Kidney (tissue), 22 donors: ENCODE measurements at places on chromosomes 3 and 15. TPM values are rescaled to one million over a fixed set of nuclear protein-coding genes. Genes with fewer than 3 reads are reported as not detected.

DNA sequence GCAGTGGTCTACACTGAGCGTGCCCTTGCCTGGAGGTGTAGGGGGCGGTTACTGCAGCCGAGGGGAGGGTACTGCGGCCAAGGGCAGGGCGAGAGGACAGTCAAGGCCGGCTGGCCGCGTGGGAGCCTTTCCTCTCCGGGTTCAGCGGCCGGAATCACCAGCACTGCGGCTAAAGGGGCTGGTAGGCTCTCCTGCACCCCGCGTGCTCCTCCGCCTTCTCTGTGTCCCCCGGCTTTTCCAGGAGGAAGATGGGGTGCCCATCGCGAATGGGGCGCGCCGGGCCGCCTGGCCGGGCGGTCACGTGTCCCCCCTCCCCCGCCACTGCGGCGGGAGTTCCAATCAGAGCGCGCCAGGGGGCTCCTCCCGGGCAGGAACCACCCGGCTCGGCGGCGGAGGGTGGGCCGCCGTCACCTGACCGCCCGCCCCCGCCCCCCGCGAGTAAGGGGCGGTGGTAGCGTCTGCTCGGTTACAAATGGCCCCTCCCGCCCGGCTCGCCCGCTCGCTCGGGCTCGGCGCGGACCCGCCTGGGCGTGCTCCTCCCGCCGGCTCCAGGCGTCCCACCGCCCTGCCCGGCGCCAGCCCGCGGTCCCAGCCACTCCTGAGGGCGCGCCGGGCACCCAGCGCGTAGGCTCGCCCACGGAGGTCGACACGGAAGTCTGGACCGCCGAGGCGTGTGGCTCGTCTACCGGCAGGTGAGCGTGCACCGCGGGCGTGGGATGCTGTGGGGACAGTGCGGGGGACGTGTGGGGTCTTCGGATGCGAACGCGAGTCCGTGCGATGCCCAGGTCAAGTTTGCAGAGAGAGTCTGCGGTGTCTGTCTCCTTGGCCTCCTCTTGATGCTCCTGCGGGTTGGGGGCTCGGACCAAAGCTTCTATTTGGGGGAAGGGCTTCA is 242.6 kb upstream of the TOPAZ1 start:
- no peaks in the 10 kb centered on the region for H3K36me3 ChIP-seq
- DNase-seq: peak; percentile 82
- peak overlapping the region; percentile 56 for H3K4me3 ChIP-seq
- H3K4me1 ChIP-seq: no peaks in the 10 kb centered on the region
- H3K27ac ChIP-seq: peak overlapping the region; percentile 51

GRCh38 chr3:176687754-176688153 is 509.5 kb downstream of the TBL1XR1 start:
- H3K36me3 ChIP-seq: no peaks in the 10 kb centered on the region
- H3K4me3 ChIP-seq: no peak overlapping the region
- no peak for DNase-seq
- H3K27ac ChIP-seq: no peak overlapping the region

DNA sequence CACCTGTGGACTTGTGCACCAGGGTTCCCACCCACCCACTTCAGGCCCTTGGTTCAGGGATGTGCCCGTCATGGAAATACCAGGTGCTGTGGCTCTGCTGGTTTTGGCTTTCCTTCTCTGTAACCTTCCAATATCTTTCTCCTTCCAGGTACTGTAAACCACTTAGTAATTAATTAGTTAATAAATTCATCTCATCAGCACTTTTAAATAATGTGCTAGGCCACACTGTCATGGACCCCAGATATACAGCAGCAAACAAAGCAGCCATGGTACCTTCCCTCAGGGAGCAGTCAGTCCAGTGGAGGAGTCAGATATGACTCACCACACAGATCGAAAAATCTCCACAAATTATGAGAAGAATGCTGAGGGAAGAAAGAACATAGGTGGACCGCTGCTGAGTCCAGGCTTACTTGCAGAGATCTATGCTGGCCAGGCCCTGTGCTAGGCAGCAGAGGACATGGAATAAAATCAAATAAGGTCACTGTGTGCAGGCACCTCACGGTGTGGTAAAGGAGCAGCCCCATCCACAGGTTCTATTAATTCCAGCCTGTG is 6.8 kb upstream of the GATA2 start:
- no peak overlapping the region for H3K4me3 ChIP-seq
- no peaks in the 10 kb centered on the region for H3K36me3 ChIP-seq
- peaks cover 16% of the 10 kb centered on the region for H3K27me3 ChIP-seq
- no peak overlapping the region for H3K27ac ChIP-seq
- no peak for DNase-seq

DNA sequence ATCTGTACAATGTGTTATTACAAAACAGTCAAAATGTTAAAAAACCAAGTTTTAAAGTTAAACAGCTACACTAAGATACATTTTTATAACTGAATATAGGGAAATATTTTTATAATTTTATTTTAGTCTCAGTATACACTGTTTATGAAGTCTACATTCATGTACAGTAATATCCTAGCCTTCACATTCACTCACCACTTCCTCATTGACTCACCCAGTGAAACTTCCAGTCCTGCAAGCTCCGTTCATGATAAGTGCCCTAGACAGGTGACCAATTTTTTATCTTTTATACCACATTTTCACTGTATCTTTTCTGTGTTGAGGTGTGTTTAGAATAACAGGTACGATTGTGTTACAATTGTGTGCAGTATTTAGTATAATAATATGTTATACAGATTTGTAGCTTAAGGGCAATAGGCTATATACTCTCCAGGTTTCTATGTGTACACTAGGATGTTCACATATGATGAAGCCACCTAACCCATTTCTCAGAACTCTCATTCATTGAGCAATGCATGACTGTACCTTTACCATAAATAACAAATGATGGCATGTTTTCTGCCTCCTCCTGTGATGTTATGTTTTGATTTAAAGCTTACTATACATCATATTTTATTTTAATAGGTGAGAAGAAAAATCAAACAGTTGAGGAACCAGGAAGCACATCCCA is 388.4 kb upstream of the NDN start:
- no peaks in the 10 kb centered on the region for H3K27me3 ChIP-seq
- H3K4me3 ChIP-seq: no peak overlapping the region
- H3K27ac ChIP-seq: no peak overlapping the region
- no peaks in the 10 kb centered on the region for H3K36me3 ChIP-seq
- H3K4me1 ChIP-seq: no peaks in the 10 kb centered on the region

GRCh38 chr3:186933816-186934215 is 3.5 kb downstream of the ST6GAL1 start:
- no peak for DNase-seq
- no peaks in the 10 kb centered on the region for H3K27me3 ChIP-seq
- H3K27ac ChIP-seq: peak overlapping the region; percentile 73
- no peak overlapping the region for H3K4me3 ChIP-seq
- peaks cover 22% of the 10 kb centered on the region for H3K4me1 ChIP-seq

GRCh38 chr3:78165876-78166275 is 1126.0 kb downstream of the ROBO2 start:
- H3K4me1 ChIP-seq: no peaks in the 10 kb centered on the region
- H3K4me3 ChIP-seq: no peak overlapping the region
- no peak overlapping the region for H3K27ac ChIP-seq
- DNase-seq: peak; percentile 46
- H3K36me3 ChIP-seq: no peaks in the 10 kb centered on the region

- H3K4me1 ChIP-seq: no peaks in the 10 kb centered on the region
- no peak overlapping the region for H3K27ac ChIP-seq
- H3K4me3 ChIP-seq: no peak overlapping the region
Measured at GRCh38 chr3:30332196-30333021, 274.0 kb upstream of the TGFBR2 start.

GRCh38 chr15:67372543-67372942 is 118.0 kb downstream of the IQCH start:
- H3K4me3 ChIP-seq: no peak overlapping the region
- no peaks in the 10 kb centered on the region for H3K4me1 ChIP-seq
- DNase-seq: no peak

- H3K4me1 ChIP-seq: peaks cover 9% of the 10 kb centered on the region
- no peak overlapping the region for H3K27ac ChIP-seq
- no peaks in the 10 kb centered on the region for H3K36me3 ChIP-seq
- DNase-seq: no peak
- no peaks in the 10 kb centered on the region for H3K27me3 ChIP-seq
Measured at GRCh38 chr3:188431553-188431952, 277.6 kb downstream of the LPP start.

DNA sequence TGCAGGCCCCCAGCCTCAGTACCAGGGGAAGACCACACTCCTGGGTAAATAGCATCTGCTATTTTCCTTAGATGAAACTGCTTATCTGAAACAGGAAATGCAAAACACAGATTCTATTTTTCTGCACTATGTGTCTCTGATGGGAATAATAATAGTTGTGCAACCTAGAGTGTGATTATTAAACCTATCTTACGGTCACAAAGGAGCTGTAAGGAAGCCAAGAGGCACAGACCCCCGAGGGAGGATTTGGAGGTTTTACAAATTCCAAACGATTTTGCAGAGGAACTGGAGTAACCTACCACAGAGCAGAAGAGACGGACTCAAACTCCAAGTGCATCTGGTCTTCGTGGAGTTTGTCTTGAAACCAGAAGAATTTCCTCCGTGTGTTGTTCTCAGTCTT is 14.1 kb upstream of the APOD start:
- no peak for DNase-seq
- H3K36me3 ChIP-seq: no peaks in the 10 kb centered on the region
- H3K4me3 ChIP-seq: no peak overlapping the region
- no peaks in the 10 kb centered on the region for H3K4me1 ChIP-seq

DNA sequence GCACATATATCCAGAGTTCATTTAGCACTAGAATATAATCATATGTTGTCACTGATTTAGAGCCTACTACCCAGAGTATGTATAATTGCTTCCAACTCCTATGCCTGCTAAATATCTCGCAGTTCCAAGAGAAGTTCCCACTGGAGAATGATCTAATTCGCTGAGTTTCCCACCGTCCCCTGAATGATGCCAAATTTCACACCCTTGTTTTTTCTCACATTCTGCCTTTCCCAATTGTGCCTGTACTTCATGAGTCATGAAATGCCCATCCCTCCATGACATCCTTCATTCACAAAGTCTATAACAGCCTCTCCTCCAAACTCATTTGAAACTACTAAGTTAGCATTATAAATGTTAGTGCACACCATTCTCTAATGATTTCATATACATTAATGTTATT is 177.2 kb downstream of the CBLB start:
- no peaks in the 10 kb centered on the region for H3K36me3 ChIP-seq
- H3K4me3 ChIP-seq: no peak overlapping the region
- H3K27ac ChIP-seq: no peak overlapping the region
- H3K27me3 ChIP-seq: no peaks in the 10 kb centered on the region

DNA sequence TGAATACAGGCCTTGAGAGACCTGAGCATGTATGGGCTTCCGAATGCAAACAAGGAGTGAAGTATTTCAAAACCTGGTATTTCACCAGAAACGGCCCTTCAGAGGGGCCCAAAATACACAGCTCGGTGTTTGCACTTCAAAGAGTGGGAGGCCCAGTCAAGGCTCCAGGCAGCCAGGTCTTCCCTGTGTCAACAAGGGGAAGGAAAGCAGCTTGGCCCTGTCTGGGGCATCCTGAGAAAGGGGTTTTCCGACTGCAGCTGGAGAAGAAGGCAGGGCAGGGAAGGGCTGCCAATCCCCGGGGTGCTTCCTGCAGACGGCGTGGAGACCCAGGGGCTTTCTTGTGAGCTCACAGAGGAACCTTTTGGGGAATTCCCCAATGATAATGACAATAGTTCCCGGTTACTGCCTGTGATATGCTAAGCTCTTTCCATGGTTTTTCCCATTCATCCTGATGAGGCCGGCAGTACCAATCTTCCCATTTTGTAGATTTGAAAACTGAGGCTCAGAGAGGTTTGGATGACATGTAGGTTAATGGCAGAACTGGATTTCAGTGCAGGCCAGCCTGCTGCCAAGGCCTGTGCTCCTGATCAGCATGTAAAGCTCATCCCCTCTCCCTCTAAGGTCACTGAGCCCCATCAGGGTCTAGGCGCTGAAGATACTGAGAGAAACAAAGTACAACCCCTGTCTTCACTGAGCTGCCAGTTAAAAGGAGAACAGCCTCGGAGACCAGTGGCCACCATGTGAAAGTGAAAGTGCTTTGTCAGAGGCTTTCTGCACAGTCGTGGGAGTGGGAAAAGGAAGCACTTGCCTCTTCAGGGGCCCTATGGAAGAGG is 43.0 kb upstream of the TLE3 start:
- H3K4me1 ChIP-seq: peaks cover 6% of the 10 kb centered on the region
- no peaks in the 10 kb centered on the region for H3K36me3 ChIP-seq
- peak overlapping the region; percentile 38 for H3K27ac ChIP-seq
- peaks cover 5% of the 10 kb centered on the region for H3K27me3 ChIP-seq
- H3K4me3 ChIP-seq: peak overlapping the region; percentile 23
- DNase-seq: no peak

- H3K27me3 ChIP-seq: no peaks in the 10 kb centered on the region
- H3K36me3 ChIP-seq: no peaks in the 10 kb centered on the region
- H3K27ac ChIP-seq: no peak overlapping the region
- DNase-seq: peak; percentile 75
Measured at GRCh38 chr3:44198284-44199269, 43.1 kb upstream of the TOPAZ1 start.

DNA sequence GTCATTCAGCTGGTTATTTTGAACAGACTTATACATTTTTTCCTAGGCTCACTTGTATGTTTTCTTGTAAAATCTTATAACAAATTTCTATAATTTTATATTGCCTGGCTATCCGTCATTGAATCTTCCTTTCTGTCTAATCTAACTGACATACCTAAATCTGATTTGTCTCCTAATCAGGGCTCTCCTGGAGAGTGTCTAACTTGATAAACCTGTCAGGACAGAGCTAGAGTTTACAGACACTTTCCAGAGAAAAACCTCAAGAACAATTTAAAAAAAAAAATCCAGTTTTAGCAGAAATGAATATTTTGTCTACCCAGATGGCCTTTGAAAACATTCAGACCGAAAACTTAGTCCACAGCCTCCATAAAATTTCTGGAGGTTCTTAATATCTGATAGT is 1305.8 kb downstream of the ROBO1 start:
- H3K4me1 ChIP-seq: no peaks in the 10 kb centered on the region
- no peak for DNase-seq
- no peak overlapping the region for H3K27ac ChIP-seq
- no peak overlapping the region for H3K4me3 ChIP-seq

DNA sequence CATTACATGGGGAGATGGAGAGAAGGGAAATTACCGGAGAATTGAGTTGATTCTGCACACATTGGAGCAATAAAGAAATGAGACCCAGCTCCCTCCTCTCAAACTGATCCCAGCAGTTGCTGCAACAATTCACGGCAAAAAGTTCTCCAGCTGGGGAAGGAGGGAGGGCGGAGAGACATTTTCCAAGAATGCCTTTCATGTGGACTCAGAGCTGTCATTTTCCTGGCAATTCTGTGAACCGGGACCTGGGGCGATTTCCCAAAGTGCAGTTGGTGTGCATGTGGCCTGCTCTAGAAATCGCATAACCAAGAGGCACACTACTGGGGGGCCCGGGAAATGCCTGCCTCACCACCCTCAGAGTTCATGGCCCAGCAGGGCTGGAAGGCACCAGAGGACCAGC is 48.7 kb upstream of the IREB2 start:
- H3K4me1 ChIP-seq: no peaks in the 10 kb centered on the region
- H3K27me3 ChIP-seq: no peaks in the 10 kb centered on the region
- no peaks in the 10 kb centered on the region for H3K36me3 ChIP-seq
- DNase-seq: peak; percentile 83

The LRRIQ4 gene
- not detected for total RNA-seq

The A4GNT gene
- not detected for total RNA-seq

The ACTR8 gene
- 29.6 TPM for total RNA-seq
